ENCODE measurements at places on chromosomes 6 and 20.
A peak's percentile ranks its signal among the peaks of the same experiment; 100 is the strongest.

DNA sequence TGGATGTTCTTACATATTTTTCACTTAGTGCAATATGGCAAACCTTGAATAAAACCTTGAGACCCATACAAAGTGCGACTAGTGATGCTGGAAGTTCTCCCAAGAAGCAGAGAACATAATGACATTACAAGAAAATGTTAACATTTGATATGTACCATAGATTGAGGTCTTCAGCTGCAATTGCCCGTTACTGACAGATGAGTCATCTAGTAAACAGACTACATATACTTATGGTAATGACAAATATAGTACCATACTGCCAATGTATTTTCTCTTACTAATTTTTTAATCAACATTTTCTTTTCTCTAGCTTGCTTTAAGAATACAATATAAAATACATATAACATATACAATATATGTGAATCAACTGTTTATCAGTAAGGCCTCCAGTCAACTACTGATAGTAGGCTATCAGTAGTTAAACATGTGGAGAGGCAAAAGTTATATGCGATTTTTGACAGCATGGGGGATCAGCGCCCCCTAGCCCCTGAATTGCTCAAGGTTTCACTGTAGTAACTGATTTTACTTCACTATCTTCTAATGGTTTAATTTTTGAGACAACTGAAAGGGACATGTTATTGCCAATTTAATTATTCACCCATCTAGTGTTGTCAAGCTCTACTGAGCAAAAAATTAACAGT, 166.7 kb upstream of the ADGRB3 start:
- peak; percentile 1 for DNase-seq

- no peak for DNase-seq
These were observed 151.9 kb downstream of the CFAP61 start for GRCh38 chr20:20204256-20204655.

DNA sequence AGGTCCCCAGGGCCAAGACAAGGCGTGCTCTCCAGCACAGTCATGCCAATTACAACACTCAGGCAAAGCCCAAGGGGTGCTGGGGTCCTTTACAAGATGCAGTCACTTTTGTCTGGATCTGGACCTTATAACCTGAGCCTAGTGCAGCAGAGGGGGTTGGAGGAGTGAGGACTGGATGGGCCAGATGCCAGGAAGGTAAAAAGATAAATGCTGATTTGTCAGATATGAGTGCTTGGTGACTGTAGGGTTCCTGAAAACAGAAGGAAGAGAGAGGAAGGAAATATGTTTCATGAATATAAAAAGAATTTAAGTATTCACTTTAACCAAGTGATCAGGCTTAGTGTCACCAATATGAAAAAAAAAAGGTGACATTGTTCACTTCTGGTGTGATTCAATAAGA, 43.4 kb upstream of the TFAP2A start:
- peak; percentile 6 for DNase-seq

DNA sequence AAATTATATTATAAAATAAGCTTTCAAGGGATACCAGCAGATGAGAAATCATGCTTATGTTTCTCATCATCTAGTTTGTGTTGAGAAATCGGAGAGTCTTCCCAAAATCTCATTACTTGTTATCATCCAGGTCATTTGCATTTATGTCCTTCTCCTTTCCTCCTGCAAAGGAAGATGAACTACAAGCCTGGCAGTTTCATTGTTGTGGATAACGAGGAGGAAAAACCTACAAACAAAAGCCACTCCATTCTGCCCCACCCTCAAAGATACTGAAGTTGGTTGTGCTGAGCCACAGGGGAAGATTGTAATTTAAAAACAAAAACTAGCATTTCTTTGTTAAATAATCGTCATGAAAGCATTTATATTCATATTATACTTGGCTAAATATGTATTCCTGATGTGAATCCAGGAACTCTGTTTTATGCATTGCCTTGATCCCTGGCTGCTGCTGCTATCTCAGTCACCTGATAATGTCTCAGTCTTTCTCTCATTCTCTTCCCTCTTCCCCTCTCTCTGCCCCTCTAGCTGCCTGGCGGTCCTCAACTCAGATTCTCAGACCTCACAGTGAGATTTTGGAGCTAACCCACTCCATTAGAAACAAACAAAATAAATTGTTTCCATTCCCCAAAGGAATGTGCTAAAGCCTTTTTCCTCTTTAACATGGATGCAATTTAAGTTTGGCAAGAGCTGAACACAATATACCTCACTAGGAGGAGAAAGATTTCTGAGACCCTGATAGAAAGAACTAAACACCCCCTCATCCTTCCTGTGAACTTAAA, 185.3 kb downstream of the ADAT2 start:
- no peak for DNase-seq

DNA sequence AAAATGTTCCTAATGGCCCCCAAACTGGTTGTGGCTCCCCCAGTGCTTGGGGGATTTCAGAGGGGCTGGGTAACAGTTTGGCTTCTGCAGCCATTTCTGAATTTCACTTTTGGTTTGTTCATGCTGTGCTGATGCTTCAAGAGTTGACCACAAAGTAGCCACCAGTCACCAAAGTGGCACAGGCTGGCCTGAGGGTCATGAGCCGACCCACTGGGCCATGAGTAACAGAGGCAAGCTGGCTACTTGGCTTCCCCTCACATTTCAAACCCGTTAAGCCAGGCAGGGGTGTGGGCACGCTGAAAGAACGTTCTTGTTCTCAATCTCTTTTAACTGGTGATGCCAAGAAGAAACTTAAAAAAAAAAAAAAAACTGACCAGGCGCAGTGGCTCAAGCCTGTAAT, 15.1 kb upstream of the NXT1 start:
- no peak for DNase-seq

Data from common myeloid progenitor, CD34-positive (primary cell).